ENCODE measurements at places on chromosomes 11 and 22.
A peak's percentile ranks its signal among the peaks of the same experiment; 100 is the strongest.

DNA sequence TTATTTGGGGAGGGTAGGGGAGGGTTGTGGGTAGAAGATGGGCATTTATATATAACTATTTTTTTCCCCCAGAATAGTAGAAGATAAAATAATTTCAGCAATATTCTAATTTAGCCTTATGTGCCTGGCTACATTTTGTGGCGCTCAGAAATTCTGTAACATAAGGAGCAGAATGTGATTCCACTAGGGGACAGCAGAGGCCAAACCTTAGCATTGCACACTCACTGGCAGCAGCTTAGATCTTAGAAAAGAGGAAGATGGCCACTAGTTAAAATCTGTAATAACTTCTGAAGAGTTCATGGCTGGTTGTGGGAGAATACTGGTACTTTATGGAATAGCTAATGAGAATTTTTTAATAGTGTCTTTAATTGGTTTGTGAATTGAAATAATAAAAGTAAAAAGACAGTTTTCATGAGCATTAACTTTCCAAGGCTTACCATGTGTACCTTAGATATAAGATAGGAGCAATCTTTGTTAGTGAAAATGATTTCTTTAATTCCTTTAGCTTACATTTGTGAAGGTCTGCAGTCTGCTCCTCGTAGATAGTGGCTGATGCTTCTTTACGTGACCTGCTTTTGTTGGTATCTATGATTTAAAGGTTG is 33.1 kb downstream of the DDX10 start:
- DNase-seq: peak; percentile 64

DNA sequence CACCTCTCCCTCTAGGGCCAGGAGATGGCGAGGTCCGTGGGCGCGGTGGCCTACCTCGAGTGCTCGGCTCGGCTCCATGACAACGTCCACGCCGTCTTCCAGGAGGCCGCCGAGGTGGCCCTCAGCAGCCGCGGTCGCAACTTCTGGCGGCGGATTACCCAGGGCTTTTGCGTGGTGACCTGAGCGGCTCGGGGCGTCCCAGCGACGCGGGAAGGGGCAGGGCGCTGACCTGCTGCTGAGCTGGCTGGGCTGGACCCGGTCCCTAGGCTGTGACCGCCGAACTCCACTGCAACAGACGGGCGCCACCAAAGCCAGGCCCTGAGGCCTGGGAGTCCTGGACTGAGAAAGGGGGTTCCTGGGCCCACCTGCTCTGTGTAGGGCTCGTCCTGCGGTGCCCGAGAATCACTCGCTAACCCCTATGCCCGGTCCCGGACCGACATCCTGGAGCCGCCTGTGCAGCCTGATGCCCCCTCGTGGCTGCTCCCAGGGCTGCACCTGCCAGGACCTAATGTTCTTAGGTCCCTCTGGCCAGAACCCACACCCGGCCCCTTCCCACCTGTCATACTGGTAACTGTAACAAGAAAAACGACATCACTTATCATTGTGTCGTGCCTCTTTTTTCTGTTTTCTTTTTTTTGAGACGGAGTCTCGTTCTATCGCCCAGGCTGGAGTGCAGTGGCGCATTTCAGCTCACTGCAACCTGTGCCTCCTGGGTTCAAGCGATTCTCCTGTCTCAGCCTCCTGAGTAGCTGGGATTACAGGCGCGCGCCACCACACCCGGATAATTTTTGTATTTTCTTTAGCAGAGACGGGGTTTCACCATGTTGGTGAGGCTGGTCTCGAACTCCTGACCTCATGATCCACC is 15.0 kb downstream of the RHOD start:
- no peak for DNase-seq

DNA sequence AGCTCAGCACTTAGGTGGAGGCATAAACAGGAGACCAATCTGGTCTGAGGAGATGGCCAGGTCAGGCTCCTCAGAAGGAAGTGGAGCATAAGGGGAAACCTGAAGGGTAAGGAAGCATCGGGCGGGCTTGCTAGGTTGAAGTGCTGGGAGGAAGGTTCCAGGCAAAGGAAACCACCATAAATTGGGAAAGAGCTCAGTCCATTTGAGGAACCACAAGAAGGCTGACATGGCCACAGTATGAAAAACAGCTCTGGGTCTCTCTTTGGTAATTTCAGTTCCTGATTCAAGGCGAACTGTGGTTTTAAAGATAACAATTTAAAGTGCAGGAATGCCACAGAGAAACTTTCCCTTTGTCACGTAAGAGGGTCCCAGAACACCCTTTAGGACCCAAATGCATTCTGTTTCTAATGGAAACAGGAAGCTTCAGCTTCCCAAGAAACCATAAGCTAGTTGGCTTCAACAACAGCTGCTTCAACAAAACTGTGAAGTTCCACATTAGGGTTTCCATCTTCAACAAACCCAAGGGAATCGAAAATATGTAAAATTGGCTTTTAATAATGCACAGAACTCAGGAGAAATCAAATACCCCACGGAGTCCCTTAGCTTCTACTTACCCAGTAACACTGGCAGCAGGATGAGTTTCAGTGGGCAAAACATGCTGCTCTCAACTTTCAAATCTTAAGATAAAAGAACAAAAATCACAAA is 10.4 kb downstream of the JAML start:
- DNase-seq: no peak

- DNase-seq: no peak
These were observed 1326.6 kb downstream of the TBC1D22A start for GRCh38 chr22:48088926-48089536.

GRCh38 chr22:39663751-39664150 is 93.2 kb downstream of the CACNA1I start:
- DNase-seq: no peak

- DNase-seq: peak; percentile 23
These were observed 94.9 kb downstream of the SCN3B start for GRCh38 chr11:123559523-123559955.

Measured in right lung (tissue), 10 donors.